ENCODE measurements at places on chromosomes 13 and 19.

DNA sequence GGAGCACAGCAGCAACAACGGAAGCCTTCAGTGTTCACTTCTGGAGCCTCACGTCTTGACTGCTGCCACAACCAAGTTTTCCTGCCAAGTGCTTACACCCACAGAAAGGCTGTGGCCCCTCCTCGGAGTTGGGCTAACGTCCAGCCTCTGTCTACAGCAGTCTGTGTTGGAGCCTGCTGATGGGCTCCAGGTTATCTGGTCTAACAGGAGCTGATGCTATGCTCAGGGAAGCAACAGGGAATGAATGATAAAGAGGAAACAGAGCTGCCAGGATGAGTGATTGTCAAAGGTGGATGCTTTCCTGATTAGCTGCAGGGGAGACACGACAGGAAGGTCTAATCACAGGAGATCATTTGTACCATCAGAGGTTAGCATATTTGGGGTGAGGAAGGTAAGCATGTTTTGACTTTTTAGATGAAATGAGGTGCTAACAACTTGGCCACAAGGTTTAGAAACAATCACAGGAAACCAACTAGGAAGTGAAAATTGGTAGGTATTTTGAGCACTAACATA, 53.8 kb upstream of the RCBTB2 start:
- DNase-seq, result no peak

GRCh38 chr19:18118420-18119012, 20.9 kb downstream of the MAST3 start:
- DNase-seq, result no peak

DNA sequence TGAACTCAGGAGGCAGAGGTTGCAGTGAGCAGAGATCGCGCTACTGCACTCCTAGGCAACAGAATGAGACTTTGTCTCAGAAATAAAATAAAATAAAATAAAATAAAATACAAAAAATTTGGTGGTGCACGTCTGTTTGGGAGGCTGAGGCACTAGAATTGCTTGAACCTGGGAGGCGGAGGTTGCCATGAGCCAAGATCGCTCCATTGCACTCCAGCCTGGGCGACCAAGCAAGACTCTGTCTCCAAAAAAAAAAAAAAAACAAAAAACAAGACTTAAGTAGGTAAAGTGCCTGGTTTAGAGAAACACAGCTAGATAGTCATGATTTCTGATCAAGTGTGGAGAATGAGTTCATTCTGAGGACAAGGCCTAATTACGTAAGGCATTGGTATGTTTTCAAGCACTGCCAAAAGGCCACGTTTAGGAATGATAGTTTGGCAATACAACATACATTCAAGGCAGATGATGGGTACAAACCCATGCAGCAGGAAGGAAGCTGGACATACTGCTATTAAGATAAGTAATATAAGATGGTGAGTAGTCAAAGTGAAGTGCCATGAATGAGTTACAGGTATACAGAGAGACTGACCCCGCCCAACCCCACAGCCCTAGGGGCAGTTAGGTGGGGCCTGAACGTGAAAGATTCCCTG, 4.8 kb upstream of the UCHL3 start:
- DNase-seq, result no peak

- DNase-seq, result no peak
These were observed 16.8 kb upstream of the TMEM160 start for GRCh38 chr19:47065242-47065641.

- no peak for DNase-seq
These were observed 1890.0 kb upstream of the PCDH20 start for GRCh38 chr13:63305641-63306133.

DNA sequence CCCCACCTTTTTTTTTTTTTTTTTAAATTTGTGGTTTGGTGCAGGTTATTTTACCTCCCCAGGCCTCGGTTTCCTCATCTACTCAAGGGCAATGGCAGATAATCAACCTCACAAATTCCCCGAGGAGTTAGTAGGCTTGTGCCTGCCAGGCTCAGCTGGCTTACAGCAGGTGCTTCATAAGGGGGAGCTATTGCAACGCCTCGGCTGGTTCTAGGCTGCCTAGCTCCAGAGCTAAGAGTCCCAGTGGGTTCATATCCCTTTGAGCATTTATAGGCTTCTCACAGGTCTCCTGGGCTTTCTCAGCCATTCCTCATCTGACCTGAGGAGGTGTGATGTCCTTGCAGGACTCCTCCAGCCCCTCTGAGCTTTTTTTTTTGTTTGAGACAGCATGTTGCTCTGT, 10.6 kb downstream of the BCKDHA start:
- DNase-seq, result peak; percentile 37
